Activated CD4-positive, CD25-positive, alpha-beta regulatory T cell (primary cell): ENCODE measurements at places on chromosomes 1 and 21.

- no peak for DNase-seq
Observed at GRCh38 chr21:23452384-23453083, 2154.7 kb downstream of the MRPL39 start.

DNA sequence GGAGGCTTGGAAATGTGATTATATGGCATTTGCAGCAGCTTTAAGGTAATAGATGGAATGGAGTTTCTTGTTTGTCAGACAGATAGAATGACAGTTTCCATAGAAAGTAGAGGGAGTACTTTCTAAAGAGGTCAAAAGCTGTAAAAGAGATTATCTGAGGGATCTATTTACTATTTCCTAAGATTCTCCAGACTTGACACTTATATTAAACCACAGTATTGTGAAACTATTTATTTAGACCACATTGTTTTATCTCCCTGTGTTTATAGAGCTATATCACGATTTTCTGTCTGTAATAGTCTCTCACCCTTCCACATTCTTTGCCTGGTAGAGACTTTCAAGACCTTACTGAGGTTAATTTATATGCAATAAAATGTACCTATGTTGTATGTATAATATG, 66.7 kb downstream of the MAN1A2 start:
- DNase-seq = no peak

DNA sequence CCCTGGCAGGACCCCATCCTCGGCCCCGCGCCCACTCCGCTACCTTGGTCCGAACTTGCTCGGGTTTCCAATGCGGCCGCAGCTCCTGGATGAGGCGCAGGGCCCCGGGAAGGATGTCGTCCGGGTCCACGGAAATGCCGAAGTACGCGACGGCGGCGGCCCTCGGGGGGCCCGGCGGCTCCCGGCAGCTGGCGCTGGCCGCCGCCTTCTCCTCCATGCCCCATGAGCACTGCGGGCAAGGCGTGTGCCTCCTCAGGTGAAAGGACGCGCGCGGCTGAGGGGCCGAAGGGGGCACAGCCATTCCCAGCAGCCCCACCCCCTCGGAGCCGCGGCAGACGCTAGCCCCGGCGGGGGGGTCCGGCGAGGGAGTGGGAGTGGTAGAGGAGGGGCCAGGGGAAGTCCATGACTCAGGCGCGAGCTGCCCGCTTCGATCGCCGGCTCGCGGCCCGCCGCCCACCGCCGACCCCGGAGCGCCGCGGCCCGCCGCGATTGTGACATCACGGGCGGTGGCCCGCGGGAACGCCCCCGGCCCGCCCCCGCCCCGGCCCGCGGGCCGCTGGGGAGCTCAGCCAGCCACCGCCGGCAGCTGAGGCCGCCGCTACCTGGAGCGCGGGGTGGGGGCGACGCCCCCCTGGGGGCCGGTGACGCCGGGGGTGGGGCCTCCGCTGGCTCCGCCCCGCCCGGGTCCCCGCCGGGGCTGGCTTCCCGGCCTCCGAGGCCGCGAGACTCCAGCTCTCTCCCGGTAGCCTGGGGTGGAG, at the start of gene ETNK2:
Gene ETNK2, minus strand, starts transcription at position 493 of the 758 bp plus-strand sequence. Its CDS starts 192 bp downstream, at position 301.
- no peak for DNase-seq

DNA sequence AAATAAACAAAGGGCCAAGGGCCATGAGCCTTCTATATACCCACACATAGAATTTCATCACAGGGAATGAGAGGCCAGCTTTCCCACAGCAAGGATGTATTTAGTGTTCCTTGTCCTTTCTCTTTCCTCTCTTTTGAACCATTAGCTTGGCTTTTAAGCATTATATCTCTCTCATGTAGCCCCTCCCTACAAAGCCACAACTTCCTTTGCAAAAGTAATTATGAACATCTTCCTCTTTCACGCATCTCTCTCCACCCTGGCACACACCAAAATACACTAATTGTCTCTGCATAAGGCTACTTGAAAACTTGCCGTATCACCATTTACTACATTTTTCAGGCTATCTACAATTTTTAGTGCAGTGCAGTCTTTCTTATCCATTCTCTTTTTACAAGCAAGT, 1.9 kb upstream of the AK5 start:
- DNase-seq = no peak

DNA sequence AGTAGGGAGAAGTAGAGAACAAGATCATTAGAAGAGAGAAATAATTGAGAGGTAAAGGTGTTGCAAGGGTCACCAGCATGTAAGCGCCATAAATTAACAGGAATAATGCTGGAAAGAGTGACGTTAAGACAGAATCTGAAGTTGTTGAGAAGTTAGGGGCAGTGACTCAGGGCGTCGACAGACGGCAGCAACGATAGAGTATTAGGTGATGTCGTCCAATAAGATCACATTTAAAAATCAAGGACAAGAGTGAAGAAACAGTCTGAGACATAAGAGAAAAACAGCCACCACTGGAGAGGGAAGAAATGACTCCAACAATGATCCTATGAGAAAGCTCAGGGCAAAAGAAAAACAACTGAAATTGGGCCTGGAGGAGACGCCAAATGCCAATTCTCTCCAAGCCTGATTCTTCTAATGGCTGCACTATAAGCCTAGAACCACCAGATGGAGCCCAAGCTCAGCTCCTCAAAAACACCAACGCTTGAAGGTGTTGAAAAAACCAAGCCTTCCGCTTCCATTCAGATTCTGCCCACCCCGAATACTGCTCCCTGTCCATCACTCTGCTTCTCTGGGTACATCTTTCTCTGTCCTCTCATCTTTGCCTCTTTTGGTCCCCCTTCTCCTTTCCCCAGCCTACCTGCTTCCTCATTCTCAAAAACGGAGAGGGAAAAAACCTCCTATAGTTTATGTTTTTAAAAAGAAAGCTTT, 70.0 kb downstream of the LUZP1 start:
- DNase-seq = peak; percentile 43

- DNase-seq = no peak
Observed at GRCh38 chr1:21939650-21940374, 2.7 kb upstream of the HSPG2 start.

DNA sequence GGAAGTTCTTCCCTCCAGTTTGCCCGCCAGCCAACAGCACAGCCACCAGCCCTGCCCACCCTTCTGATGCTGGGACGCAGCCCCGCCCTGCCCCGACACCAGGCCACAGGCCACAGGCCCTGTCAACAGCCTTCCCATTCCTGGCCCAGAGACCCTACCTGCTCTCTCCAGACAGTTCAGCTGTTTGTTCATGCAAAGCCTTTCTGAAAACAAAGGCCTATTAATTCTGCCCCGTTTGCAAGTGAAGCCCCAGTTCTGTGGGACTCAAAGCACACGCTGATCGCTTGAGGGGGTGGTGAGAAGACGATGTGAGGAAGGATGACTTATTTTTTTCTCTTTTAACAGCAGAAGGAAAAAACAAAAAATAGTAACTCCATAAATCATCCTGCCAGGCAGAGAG, 55.4 kb upstream of the KIF26B start:
- no peak for DNase-seq

GRCh38 chr21:27586986-27587385, 620.1 kb upstream of the ADAMTS5 start:
- no peak for DNase-seq

DNA sequence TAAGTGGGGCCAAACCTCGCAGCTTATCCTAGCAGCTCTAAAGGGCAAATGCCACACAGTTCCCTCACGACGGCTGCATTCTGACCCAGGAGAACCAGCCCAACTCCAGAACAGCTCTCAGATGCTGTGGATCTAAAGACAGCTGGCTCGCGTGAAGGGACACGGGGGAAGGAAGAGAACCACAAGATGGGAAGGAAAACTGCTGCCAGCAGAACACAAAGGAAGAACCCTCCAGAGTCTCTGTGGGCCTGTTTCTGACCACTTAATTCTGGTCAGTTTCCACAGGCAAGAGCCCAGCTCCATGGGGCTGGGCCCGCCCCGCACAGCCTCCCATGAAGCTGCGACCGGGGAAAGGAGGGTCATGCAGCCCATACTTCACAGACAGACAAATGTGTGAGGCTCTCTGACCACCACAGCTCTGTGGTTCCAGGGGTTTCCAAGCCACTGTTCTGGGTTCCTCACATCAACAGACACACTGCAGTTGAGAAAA, 61.1 kb downstream of the SLC45A1 start:
- DNase-seq = no peak

DNA sequence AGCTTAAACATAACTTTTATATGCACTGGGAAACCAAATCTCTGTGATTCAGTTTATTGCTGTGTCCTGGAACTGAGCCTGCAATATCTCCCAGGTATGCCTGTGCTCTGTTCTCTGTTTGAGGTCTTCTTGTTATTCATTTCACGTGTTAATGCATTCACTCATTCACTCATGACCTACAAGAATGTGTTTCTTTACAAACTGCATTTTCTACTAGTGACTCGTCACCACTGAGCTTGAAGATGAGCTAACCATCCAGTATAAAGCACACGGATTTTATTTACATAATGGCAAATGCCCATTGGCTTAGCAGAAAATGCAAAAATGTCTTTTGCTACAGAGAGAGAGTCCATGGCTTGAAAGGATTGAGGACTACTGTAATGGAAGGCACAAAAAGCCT, 75.0 kb upstream of the DUSP10 start:
- no peak for DNase-seq

- DNase-seq = no peak
Observed at GRCh38 chr1:90781534-90781933, 64.4 kb upstream of the BARHL2 start.

DNA sequence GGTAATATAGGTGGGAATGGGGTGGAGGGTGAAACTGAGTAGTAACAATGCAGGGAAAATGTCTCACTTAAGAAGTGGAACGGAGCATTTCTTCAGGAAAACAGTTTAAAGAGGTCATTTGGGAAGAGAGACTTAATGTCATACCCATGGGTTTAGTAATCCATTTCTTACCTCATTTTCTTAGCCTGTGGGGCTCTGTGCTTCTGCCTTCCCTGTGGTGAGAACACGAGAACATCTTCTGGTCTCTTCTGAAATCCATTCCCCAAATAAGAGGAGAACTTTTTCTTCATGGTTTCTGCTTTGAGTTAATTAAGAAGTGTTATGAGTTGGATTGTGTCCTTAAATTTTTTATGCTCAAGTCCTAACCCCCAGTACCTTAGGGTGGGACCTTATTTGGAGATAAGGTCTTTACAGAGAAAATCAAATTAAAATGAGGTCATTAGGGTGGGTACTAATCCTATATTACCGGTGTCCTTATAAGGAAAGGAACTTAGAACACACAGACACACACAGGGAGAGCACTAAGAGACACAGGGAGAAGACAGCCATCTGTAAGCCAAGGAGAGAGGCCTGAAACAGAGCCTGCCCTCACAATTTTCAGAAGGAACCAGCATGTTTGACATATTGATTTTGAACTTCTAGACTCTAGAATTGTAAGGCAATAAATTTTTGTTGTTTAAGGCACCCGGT, 5.4 kb downstream of the CCDC190 start:
- DNase-seq = no peak

- no peak for DNase-seq
Observed at GRCh38 chr1:155389826-155390225, 69.1 kb downstream of the RUSC1 start.

DNA sequence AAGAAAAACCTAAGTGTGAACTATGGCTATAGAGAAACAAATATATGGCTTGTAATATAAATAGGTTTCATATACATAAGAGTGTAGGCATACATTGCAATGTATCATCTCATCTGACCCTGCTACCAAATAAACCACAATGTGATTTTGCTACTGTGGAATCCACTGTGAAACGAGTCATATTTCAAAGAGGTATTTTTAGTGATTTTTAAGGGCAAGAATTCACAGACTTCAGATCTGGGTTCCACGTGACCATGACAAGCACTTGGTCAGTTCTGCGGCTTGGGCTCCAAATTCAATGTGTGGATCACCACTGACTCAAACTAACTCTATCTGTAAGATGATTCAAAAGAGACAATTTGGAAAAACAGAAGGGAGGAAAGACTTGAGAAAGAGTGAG, 147.0 kb upstream of the ERG start:
- no peak for DNase-seq
